ENCODE measurements at places on chromosomes 11 and 22.

GRCh38 chr22:28438183-28438768 is 241.4 kb downstream of the TTC28 start:
- no peak for DNase-seq

DNA sequence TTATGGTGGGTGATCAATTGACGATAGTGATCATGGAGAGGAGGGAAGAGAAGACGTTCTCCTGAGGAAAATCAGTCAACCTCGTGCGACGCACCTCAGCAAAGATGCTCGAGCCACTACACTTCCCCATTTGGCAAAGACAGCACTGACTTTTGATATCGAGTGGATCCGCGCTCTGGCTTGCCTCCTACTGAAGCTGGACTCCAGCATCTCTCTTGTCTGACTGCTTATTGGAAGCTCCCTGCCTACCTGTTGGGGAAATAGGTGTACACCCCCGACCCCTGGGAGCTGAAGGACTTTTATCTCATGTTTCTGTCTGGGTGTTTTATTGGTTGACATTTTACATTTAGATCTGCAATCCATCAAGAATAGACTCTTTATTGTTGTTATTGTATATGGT is 476.8 kb upstream of the B3GAT1 start:
- DNase-seq, result no peak

DNA sequence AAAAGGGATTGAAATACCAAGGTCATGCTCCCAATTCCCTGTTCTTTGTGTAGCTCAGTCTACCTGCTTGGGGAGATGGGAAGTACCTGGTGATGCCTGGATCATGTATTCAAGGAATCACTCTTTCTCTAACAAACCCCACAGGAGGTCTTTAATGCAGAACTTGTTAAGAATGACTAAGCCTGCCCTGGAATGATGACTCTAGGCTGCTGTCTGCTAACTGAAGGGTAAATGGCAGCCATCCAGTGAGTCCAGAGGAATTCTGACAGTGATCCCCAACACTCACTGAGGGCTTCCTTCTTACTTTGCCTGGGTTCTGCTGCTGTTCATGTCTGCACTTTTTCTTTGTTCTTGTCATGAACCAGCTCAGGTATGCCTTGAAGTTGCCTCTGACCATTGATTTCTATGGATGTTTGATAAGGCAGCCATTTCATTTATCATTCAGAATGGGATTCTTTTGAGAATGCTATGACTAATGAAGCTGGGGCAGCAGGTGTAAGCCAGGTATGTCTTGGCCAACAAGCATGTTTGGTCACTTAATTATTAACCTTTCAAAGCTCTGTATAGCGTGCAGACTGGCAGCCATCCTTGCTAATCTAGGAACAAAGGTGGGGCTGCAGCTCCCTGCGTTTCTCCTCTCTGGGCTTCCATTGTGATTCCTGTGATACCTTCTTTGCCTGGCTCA is 11.4 kb downstream of the PRSS23 start:
- DNase-seq, result no peak

GRCh38 chr22:24427500-24428164 is at the start of gene ADORA2A:
Gene ADORA2A (plus strand): TSS chr22:24427599. CDS start chr22:24433405, 5,806 bp downstream.
- DNase-seq, result peak; percentile 87

DNA sequence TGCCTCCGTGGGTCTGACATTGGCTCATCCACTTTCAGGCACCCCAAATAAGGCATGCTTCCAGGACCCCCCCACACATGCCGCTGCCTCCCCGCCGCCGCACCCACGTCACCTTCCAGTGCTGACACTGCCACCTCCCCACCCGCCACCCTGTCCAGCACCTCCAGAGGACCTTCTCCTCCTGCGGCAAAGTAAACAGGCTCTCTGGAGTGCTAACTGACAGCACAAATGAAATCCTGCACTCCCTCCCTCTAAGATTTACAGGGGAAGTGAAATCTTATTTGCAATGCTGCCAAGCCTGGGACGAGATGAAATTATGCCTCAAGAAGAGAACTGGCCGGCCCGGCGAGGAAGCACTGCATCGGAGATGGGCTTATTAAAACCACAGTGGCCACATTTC is 35.3 kb downstream of the MACROD1 start:
- DNase-seq, result no peak

GRCh38 chr11:8480858-8481257 is 113.2 kb downstream of the STK33 start:
- DNase-seq, result no peak

DNA sequence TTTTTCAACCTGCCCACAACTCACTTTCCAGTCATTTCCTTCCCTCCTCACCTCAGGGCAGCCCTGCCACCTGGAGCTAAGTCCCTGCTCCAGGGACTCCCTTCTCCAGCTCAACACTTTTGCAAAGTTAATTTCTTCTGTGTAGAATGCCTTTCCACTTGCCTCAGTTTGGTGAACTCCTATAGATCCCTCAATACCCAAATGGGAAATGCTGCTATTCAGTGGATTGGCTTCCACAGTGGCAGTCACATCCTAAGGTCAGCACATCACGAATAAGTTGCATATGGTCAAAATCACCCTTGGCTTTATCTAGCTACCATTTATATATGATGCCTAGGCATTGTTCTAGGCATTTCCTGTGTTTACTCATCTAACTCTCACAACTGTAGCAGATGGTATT is 23.6 kb downstream of the GDPD5 start:
- DNase-seq, result no peak

DNA sequence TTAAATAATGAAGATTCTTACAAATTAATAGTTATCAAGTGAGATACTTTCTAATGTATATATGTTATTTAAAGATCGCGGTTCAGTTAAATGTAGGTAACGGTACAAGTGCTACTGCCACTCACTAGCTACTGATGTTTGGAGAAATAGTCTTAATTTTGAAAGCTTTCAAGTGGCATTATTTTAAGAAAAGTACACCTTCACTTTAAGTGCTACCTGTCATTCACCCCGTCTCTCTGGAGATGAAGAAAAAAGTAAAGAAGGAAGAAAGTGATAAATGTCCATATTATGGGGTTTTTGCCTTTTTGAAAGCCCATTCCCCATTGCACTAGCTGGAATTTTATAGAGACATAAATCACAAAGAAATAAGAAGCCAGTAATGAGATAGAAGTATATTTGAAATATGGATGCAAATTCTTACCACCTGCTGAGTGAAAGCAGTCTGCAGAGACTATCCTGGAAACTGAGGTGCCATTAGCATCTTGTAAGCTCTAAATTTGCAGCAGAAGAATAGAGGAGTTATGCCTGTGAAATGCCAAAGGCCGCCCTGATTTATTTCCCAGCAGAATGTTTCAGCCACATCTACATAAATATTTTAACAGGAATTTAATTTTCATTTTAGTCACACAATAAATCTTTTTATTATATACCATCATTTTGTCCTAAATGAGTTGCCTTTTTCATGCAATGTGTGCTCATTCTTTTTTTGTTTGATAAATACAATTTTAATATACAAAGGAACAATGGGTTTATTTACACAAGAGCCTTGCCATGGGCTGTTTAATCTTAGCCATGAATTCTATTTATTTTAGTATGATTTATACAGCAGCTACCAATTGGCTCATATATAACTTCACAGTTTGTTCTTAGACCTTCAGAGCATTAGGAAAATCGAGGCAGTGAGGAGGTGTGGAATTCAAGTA is 489.9 kb upstream of the RAG2 start:
- no peak for DNase-seq

- DNase-seq, result no peak
Observed at GRCh38 chr11:108115500-108116140, 5.7 kb upstream of the ACAT1 start.

DNA sequence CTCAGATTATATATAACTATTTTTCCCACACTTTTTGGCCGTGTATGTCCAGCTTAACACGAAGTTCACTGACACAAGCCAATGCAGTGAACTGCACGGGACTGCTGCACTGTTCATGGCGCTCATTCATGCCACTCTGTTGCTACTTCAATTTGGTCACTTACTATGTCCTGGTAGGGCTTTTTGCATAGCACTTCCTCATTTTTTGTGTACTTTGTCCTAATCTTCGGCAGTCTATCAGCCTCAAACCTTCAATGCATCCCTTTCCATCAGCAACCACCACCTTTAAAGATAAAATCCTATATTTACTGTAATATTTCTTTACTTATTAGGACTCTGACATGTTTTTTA is 18.7 kb upstream of the ARHGAP32 start:
- DNase-seq, result no peak

- no peak for DNase-seq
Observed at GRCh38 chr11:71076525-71077304, 175.7 kb downstream of the SHANK2 start.

DNA sequence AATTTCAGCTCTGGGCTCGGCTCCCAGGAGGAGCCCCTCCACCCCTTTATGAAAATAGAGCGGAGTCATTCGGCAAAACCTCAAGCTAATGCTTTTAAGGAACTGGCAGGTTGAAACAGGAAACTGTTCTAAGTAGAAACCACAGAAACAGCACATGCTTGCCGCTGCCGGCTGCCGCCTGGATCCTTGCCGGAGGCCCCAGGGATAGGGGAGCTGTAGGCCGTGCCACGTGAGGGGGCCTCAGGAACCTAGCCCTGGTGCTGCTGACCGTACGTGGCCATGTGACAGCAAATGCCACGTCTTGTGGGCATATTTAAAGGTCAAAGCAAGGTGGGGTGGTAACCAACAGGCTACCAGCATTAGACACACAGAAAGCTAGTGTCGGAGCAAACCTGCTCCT is 77.9 kb upstream of the TIMP3 start:
- peak; percentile 34 for DNase-seq

- DNase-seq, result peak; percentile 39
Observed at GRCh38 chr11:4539603-4540219, 5.3 kb upstream of the OR52M1 start.

- DNase-seq, result no peak
Observed at GRCh38 chr11:17401841-17402240, 13.4 kb upstream of the KCNJ11 start.

DNA sequence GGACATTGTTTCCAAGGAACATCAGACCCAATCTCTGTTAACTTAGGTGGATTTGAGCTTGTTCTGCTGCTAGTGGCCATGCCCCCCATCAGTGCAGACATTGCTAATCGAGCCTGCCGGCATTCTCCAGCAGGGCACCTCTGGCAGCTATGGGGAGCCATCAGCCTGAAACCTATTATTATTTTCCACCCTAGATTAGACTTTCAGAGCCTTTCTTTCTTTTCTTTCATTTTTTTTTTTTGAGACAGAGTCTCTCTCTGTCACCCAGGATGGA is 4.9 kb downstream of the CACNA1I start:
- DNase-seq, result no peak

GRCh38 chr11:2570841-2571597 is 126.2 kb downstream of the KCNQ1 start:
- no peak for DNase-seq

DNA sequence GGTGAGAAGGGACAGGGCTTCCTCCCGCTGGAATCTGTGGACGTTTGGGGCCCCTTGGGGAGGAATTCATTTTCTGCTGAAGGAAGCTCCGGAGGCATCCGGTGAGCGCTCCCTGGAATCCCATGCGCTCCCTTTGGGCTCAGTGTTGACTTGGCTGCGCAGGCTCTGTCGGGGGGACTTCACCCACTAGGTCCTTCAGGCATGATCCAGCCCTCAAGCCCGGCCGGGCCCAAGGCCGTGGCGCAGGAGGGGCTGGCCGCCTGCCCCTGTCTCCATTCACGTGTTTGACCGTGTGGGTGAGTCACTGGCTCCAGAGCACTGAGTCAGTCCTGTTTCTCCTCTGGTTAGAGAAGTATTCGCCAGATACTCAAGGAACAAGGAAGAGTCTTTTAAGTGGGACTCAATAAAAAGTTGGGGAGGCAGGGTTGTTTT is 1.4 kb downstream of the CTTN start:
- no peak for DNase-seq

DNA sequence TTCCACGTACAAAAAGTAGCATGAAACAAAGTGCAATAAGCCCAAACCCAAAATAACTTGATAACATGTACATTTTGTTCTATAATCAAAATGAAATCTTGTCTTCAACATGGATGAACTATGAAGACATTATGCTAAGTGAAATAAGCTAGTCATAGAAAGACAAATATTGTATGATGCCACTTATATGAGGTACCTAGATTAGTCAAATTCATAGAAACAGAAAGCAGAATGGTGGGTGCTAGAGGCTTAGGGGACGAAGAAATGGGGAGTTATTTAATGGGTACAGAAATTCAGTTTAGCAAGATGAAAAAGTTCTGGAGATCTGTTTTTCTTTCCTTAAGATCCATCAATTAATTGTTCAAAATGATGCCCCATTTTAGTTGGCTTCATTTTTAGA is 7.5 kb downstream of the PGM2L1 start:
- DNase-seq, result no peak

DNA sequence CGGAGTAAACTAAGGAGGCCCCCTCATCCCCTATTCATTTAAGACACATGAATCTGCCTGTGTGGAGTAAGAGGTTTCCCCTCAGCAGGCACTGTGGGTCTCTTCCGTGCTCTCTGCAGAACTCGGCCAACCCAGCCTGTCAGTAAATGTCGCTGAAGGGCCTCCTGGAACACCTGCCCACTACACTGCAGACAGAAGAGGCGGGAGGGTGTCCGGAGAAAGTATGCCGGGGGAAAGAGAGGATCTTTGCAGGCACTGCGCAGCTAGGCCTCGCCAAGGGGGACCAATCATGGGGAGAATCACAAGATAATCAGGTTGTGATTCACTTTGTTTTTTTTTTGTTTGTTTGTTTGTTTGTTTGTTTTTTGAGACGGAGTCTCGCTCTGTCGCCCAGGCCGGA is 110.8 kb downstream of the MORC2 start:
- no peak for DNase-seq

DNA sequence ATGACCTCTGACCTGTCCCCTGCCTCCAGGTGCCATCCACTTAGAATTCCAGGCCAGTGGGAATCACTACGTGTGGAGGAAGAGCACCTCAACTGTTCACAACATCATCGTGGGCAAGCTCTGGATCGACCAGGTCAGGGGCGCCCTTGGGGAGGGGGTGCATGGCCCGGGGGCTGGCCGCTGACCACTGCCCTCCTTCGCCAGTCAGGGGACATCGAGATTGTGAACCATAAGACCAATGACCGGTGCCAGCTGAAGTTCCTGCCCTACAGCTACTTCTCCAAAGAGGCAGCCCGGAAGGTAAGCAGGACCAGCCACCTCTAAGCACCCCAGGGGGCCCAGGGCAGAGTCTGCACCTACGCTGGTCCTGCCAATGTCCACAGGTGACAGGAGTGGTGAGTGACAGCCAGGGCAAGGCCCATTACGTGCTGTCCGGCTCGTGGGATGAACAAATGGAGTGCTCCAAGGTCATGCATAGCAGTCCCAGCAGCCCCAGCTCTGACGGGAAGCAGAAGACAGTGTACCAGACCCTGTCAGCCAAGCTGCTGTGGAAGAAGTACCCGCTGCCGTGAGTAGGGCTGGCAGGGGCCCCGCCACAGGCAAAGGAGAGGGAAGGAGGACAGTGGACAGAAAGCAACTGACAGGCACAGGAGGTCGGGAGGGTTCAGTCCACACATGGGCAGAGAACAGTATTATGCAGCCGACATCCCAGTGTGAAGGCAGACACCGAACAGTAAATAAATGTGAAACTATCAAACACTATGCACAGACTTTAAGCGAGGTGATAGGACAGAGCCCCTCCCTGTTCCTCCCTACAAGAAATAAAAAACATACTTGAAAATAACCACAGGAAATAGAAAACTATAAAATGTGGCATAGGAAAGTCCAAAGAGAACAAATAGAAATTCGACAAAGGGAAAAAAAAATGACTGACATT is 74.9 kb downstream of the MORC2 start:
- no peak for DNase-seq

GRCh38 chr22:23533771-23534191 is 46.3 kb downstream of the IGLL1 start:
- DNase-seq, result no peak
